ENCODE measurements at places on chromosomes 4 and X. TPM values are rescaled to one million over a fixed set of nuclear protein-coding genes. Genes with fewer than 3 reads are reported as not detected.

DNA sequence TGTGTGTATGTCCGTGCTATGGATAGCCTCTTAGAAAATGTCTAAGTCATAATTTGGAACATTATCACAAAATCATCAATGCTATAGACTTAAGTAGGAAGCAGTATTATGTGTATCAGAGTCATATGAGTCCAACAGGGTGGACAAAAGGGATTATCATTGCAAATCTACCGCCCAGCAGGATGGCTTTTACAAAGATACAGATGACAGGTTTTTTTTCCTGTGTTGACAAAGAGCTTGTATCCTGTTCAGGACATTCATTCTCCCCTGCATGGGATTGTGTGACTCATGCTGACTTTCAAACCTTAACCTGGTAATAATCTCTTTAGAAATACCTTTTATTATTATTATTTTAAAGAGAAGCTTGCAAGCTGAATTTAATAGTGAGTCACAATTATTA lies 310.3 kb upstream of the GNPDA2 start:
- H3K27ac ChIP-seq: no peak overlapping the region
- H3K27me3 ChIP-seq: no peaks in the 10 kb centered on the region
- no peaks in the 10 kb centered on the region for H3K4me1 ChIP-seq
- H3K4me3 ChIP-seq: no peak overlapping the region
- H3K36me3 ChIP-seq: no peaks in the 10 kb centered on the region

The MSANTD1 gene
- total RNA-seq: 0.95 TPM

The F9 gene
- not detected for total RNA-seq

- H3K36me3 ChIP-seq: no peaks in the 10 kb centered on the region
- H3K4me1 ChIP-seq: peaks cover 22% of the 10 kb centered on the region
- no peak overlapping the region for H3K4me3 ChIP-seq
- DNase-seq: no peak
- H3K27me3 ChIP-seq: no peaks in the 10 kb centered on the region
- no peak overlapping the region for H3K27ac ChIP-seq
Measured at GRCh38 chr4:188113156-188113555, 3.8 kb upstream of the TRIML2 start.

The MTMR8 gene
- total RNA-seq: 2.8 TPM

- H3K27ac ChIP-seq: no peak overlapping the region
- H3K27me3 ChIP-seq: no peaks in the 10 kb centered on the region
- peaks cover 18% of the 10 kb centered on the region for H3K4me1 ChIP-seq
- no peak for DNase-seq
- no peaks in the 10 kb centered on the region for H3K36me3 ChIP-seq
Measured at GRCh38 chr4:186807808-186808629, 84.4 kb upstream of the FAT1 start.

GRCh38 chr4:73481358-73481757 lies at the start of gene AFM:
TSS of gene AFM (plus strand) at chr4:73481745. CDS start at chr4:73481776, 31 bp downstream.
- peaks cover 21% of the 10 kb centered on the region for H3K4me1 ChIP-seq
- H3K36me3 ChIP-seq: no peaks in the 10 kb centered on the region
- no peak within 1 kb of the TSS for H3K4me3 ChIP-seq
- H3K27ac ChIP-seq: no peak within 1 kb of the TSS
- DNase-seq: no peak
- H3K27me3 ChIP-seq: no peaks in the 10 kb centered on the region

The FMR1NB gene
- total RNA-seq: not detected

- H3K27ac ChIP-seq: no peak overlapping the region
- no peak overlapping the region for H3K4me3 ChIP-seq
- DNase-seq: no peak
- no peaks in the 10 kb centered on the region for H3K27me3 ChIP-seq
- H3K36me3 ChIP-seq: no peaks in the 10 kb centered on the region
Measured at GRCh38 chr4:168803732-168804131, 206.3 kb downstream of the CBR4 start.

GRCh38 chr4:32128549-32128948 lies 1408.4 kb downstream of the PCDH7 start:
- no peaks in the 10 kb centered on the region for H3K27me3 ChIP-seq
- H3K27ac ChIP-seq: no peak overlapping the region
- no peak overlapping the region for H3K4me3 ChIP-seq
- H3K36me3 ChIP-seq: no peaks in the 10 kb centered on the region
- no peak for DNase-seq
- H3K4me1 ChIP-seq: no peaks in the 10 kb centered on the region

DNA sequence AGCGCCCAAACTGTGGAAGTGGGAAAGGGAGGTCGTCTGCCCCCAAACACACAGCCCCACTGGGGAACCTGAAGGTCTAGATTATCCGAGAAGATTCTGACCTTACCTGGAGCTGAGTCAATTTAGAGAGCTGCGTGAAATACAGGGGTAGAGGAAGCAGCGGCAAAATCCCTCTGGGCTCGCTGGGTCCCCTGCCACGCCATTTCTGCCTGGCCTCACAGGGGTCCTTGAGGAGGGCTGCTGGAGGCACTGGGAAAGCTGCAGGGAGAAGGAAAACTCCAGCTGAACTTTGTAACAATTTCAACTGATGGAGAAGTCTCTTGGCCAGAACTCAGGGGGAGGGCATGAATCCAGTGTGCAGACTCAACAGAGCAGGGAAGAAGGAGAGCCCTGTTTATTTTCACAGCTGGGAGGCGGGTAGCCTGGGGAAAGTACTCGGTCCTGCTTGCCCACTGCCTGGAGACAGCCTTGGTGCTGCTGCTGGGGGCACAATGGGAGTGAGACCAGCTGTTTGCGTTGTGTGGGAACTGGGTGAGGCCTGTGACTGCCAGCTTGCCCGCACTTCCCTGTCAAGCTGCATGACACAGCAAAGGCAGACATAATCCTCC lies 93.2 kb upstream of the MAPK10 start:
- no peak for DNase-seq
- no peak overlapping the region for H3K4me3 ChIP-seq
- no peak overlapping the region for H3K27ac ChIP-seq
- H3K36me3 ChIP-seq: no peaks in the 10 kb centered on the region
- no peaks in the 10 kb centered on the region for H3K27me3 ChIP-seq

The GPRASP1 gene
- 2.4 TPM for total RNA-seq

The OCRL gene
- 22.3 TPM for total RNA-seq

The PDLIM3 gene
- 3.6 TPM for total RNA-seq

The MAGEB10 gene
- total RNA-seq: not detected

- H3K36me3 ChIP-seq: no peaks in the 10 kb centered on the region
- no peaks in the 10 kb centered on the region for H3K27me3 ChIP-seq
- H3K4me3 ChIP-seq: no peak overlapping the region
Measured at GRCh38 chrX:10173331-10173900, 16.6 kb downstream of the CLCN4 start.

The UGT2A1 gene
- not detected for total RNA-seq

The CYLC1 gene
- not detected for total RNA-seq

The TLR8 gene
- total RNA-seq: not detected

- H3K4me3 ChIP-seq: no peak overlapping the region
- no peaks in the 10 kb centered on the region for H3K27me3 ChIP-seq
- no peaks in the 10 kb centered on the region for H3K36me3 ChIP-seq
Measured at GRCh38 chr4:182923796-182924340, 6.7 kb upstream of the DCTD start.

DNA sequence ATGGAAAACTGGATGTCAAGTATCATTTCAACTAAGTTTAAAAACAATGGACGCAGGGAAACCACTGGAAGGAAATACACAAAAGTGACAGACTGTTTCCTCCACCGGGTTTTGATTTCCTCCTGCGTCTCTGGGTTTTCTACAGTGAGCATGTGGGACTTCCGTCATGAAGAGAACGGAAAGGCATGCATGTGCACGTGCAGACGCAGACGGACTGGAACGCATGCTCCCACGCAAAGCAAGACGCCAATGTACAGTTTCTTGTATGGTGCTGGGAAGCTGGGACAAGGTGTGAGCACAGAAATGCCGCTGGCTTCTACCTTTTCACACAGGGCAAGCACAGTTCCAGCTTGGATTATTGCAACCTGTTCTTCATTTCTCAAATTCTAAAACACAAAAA lies 30.3 kb upstream of the C4orf50 start:
- DNase-seq: no peak
- no peaks in the 10 kb centered on the region for H3K4me1 ChIP-seq
- no peak overlapping the region for H3K27ac ChIP-seq
- no peaks in the 10 kb centered on the region for H3K27me3 ChIP-seq

The LANCL3 gene
- total RNA-seq: not detected

DNA sequence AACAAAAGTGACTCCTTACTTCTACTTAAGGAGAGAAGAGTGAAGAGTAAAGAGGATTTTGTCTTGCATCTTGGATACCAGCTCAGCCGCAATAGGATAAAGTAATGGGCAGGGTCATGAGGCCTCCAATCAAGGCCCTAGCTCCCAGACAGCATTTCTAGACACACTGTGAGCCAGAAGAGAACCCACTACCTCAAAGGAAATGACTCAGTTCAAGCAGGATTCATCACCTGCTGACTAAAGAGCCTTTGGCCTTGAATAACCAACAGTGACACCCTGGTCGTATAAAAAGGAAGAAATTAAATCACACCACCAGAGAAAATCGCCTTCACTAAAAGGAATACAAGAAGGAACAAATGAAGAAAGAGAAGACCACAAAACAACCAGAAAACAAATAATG lies 416.1 kb downstream of the PCDH18 start:
- no peak overlapping the region for H3K4me3 ChIP-seq
- H3K27ac ChIP-seq: no peak overlapping the region
- no peaks in the 10 kb centered on the region for H3K27me3 ChIP-seq
- no peaks in the 10 kb centered on the region for H3K4me1 ChIP-seq
- DNase-seq: no peak

- H3K4me1 ChIP-seq: no peaks in the 10 kb centered on the region
- H3K27ac ChIP-seq: no peak overlapping the region
- DNase-seq: no peak
- no peaks in the 10 kb centered on the region for H3K36me3 ChIP-seq
- no peak overlapping the region for H3K4me3 ChIP-seq
Measured at GRCh38 chrX:125507119-125507518, 187.4 kb downstream of the TEX13C start.

The SPOCK3 gene
- total RNA-seq: 3.0 TPM

The NKX1-1 gene
- not detected for total RNA-seq

The CORIN gene
- total RNA-seq: 0.46 TPM
